Umbilical cord (tissue), 2 donors: ENCODE measurements at places on chromosomes 7 and 10. TPM values are rescaled to one million over a fixed set of nuclear protein-coding genes. Genes with fewer than 3 reads are reported as not detected.

PCLO gene
- total RNA-seq, result 6.7 TPM

ENTPD1 gene
- total RNA-seq, result 141 TPM

WNT8B gene
- total RNA-seq, result 0.72 TPM

C10orf53 gene
- total RNA-seq, result 1.2 TPM

DOCK4 gene
- total RNA-seq, result 7.7 TPM

TAS2R5 gene
- 0.72 TPM for total RNA-seq

LEP gene
- 2.2 TPM for total RNA-seq

ZNF479 gene
- total RNA-seq, result 8.7 TPM

PSMA2 gene
- 32.0 TPM for total RNA-seq
